Immature natural killer cell (primary cell): ENCODE measurements at places on chromosomes 2 and 18. TPM values are rescaled to one million over a fixed set of nuclear protein-coding genes. Genes with fewer than 3 reads are reported as not detected.

DNA sequence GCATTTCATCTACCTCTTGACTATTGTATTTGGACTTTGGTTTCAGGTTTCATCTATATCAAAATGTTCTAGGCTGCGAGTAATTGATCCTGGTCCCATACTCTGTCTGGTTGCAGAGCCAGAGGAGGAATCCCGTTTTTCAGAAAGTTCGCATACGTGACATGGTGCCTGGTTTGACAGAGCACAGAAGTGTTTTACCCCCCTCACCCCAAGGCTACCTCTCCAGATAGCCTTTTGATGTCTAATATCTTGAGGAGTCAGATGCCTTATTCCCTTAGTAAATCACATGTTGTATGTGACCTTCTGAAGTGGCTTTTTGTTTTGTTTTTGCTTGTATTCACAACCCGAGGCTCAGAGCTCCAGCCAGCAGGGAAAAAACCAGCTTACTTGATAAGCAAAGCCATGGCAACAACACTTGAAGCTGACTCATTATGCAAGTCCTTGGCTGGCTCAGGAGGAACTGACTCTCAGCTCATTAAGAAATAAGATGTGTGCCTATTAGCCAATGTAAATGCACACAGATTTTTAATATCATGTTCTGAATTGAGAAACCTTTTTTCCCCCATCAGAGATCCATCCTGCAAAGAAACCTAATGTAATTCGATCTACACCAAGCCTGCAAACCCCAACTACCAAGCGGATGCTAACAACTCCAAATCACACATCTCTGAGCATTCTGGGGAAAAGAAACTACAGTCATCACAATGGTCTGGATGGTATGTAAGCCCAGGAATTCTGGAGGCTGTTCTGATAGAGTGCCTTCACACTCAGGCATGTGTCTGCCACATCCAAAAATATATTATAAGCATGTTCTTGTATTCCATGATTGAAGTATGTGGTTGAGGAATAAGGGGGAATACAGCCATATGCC, 41.4 kb downstream of the OXER1 start:
- no peaks in the 10 kb centered on the region for H3K27me3 ChIP-seq
- H3K4me1 ChIP-seq: no peaks in the 10 kb centered on the region
- peaks cover 15% of the 10 kb centered on the region for H3K36me3 ChIP-seq
- no peak overlapping the region for H3K27ac ChIP-seq

DNA sequence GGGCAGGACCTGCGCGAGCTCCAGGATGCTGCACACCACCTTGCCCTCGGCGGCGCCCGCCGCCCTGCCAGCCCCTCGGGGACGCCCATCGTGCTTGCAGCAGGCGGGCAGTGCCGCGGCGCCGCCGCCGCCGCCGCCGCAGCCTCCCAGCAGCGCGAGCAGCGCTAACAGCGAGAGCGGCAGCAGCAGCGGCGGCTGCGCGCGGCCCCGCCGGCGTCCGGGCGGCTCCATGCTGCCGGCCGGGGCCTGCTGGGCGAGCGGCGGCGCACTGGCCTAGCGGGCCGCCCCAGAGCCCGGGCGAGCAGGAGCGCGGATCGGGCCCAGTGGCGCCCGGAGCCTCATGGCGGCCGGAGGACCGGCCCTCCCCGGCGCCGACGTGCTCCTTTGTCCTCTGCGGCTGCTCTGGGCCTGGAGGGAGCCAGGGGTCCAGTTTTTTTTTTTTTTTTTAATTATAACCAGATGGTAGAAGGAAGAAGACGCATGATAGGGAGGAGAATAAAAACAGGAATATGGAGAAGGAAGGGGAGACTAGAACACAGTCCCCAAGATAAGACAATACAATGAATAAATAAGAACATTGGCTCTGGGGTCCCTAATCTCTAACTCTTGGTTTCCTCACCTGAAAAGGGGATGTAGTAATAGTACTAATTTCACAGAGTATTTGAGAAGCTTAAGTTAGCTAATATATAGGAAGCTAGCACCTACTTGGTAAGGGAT, 17.1 kb upstream of the ANKRD62 start:
- H3K4me1 ChIP-seq: peaks cover 1% of the 10 kb centered on the region
- H3K27ac ChIP-seq: no peak overlapping the region
- DNase-seq: no peak
- no peak overlapping the region for H3K4me3 ChIP-seq

DNA sequence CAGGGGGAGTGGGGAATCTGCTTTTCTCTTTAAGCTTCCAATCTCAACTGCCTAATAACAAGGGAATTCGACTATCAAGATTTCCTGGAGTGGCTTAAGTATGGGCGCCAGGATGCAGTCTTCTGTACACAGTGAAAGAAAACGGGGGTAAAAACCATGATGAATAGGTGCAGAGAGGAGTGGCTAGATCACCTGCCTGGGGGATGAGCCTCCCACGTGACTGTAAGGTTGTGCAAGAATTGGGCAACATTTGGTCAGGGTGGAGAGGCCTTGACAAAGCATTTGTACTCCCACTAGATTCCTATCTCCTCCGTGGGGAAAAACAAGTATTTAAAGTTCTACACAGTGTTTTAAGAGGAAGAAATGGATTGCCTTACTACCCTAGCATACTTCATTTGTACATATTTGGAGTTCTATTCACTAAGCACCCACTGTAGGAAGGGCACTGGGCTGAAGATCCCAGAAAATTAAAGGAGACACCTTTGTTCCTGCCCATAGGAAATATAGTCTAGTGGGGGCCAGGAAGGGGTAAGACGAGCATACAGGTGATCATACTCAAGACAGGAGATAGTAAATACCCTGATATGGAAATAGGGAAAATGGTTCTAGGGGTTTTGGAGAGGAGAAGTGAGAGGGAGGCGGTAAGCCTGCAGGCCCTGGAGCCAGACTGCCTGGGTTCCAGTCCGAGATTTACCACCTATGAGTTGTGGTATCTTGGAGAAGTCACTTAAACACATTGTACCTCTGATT, 29.2 kb downstream of the EPAS1 start:
- no peak overlapping the region for H3K27ac ChIP-seq
- no peak overlapping the region for H3K4me3 ChIP-seq
- H3K4me1 ChIP-seq: peaks cover 3% of the 10 kb centered on the region
- H3K27me3 ChIP-seq: peaks cover 4% of the 10 kb centered on the region
- DNase-seq: no peak

- DNase-seq: no peak
- no peaks in the 10 kb centered on the region for H3K4me1 ChIP-seq
- H3K36me3 ChIP-seq: peaks cover 3% of the 10 kb centered on the region
- H3K27me3 ChIP-seq: peaks cover 4% of the 10 kb centered on the region
- no peak overlapping the region for H3K27ac ChIP-seq
Observed at GRCh38 chr18:402129-402528, 98.4 kb downstream of the COLEC12 start.

DNA sequence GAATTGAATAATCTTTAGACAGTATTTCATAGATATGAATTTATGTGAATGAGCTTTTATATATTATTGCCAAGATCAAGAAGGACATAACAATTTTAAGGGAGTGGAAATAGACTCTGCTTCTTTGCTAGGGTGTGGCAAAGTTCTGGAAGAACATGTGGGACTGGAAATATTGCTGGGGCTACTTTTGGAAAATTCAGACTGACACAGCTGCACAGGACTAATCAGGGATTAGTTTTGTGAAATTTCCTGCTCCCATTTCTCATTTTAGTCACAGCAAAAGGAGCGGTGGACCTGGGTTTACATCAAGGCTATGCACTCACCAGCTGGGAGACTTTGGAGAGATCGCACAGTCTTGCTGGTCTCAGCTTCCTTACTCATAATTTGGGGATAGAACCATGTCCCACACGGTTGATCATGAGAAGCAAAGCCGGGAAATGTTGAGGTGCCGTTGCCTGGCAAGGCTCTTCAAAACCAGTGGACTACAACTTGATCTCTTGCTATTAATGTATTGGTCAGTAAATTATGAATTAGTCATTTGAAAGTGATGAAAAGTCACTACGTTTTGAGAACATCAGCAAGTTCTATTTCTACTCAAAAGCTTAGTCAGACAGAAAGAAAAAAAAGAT, 42.4 kb downstream of the IL1RL2 start:
- peaks cover 15% of the 10 kb centered on the region for H3K27me3 ChIP-seq
- H3K27ac ChIP-seq: no peak overlapping the region
- peaks cover 13% of the 10 kb centered on the region for H3K4me1 ChIP-seq
- peaks cover 3% of the 10 kb centered on the region for H3K36me3 ChIP-seq

- peak overlapping the region; percentile 100 for H3K4me3 ChIP-seq
- peak overlapping the region; percentile 98 for H3K27ac ChIP-seq
- H3K27me3 ChIP-seq: peaks cover 10% of the 10 kb centered on the region
Observed at GRCh38 chr2:64750817-64751285, 97.1 kb upstream of the SERTAD2 start.

GRCh38 chr18:75784390-75784789, 356.9 kb upstream of the SMIM21 start:
- H3K27ac ChIP-seq: no peak overlapping the region
- H3K27me3 ChIP-seq: peaks cover 4% of the 10 kb centered on the region
- no peak for DNase-seq
- no peaks in the 10 kb centered on the region for H3K36me3 ChIP-seq
- no peak overlapping the region for H3K4me3 ChIP-seq
- H3K4me1 ChIP-seq: no peaks in the 10 kb centered on the region

DNA sequence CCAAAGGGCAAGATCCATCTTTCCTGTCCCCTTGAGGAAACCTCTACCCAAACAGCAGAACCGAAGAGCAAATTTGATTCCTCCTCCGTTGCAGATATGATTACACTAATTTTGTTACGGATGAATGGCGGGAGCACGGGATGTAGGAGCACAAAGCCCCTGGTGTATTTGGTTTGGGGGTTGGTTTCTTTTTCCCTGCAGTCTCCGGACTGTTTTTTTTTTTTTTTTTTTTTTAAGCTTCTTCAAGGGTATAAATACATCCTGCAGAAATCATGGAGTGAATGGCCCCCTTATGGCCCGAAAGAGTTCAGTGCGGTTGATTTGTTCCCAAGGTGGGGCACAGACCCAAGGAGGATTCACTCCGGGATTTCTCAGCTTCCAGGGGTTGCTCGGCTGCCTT, 135.3 kb upstream of the SH3BP4 start:
- DNase-seq: no peak
- no peaks in the 10 kb centered on the region for H3K36me3 ChIP-seq
- no peak overlapping the region for H3K27ac ChIP-seq
- H3K4me1 ChIP-seq: no peaks in the 10 kb centered on the region

DNA sequence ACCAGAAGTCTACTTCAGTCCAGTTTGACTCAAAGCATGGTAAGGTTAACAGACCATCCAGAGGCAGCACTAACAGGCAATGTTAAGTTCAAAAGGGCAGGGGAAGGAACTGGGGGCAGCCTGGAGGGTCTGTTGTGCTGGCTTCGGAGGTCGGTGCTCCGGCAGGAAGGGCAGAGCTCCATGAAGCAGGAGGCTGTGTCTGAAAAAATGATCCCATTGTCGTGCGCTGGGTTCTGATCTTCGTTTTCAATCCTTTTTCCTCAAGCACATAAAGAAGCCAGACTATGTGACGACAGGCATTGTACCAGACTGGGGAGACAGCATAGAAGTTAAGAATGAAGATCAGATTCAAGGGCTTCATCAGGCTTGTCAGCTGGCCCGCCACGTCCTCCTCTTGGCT, 21.9 kb upstream of the DLX1 start:
- H3K4me3 ChIP-seq: no peak overlapping the region
- H3K4me1 ChIP-seq: no peaks in the 10 kb centered on the region
- no peak for DNase-seq

GRCh38 chr2:191122638-191123294, 28.0 kb downstream of the STAT4 start:
- no peak for DNase-seq
- H3K4me1 ChIP-seq: peaks cover 97% of the 10 kb centered on the region
- peaks cover 2% of the 10 kb centered on the region for H3K27me3 ChIP-seq
- peak overlapping the region; percentile 94 for H3K27ac ChIP-seq
- H3K4me3 ChIP-seq: peak overlapping the region; percentile 2

RGPD6 gene
- polyA plus RNA-seq: not detected

HES6 gene
- 27.3 TPM for polyA plus RNA-seq

C2orf80 gene
- not detected for polyA plus RNA-seq

CFC1 gene
- not detected for polyA plus RNA-seq

CYTIP gene
- polyA plus RNA-seq: 111 TPM

GREB1L gene
- polyA plus RNA-seq: not detected
